Activated T-cell treated with anti-CD3 and anti-CD28 coated beads for 1 hour (primary cell): ENCODE measurements at places on chromosomes 2 and 18.

- DNase-seq = no peak
Measured at GRCh38 chr18:63624863-63625262, 19.2 kb downstream of the SERPINB4 start.

- no peak for DNase-seq
Measured at GRCh38 chr18:6683112-6683876, 46.2 kb upstream of the ARHGAP28 start.

GRCh38 chr2:150143087-150143536 lies 344.4 kb downstream of the RND3 start:
- DNase-seq = no peak

- no peak for DNase-seq
Measured at GRCh38 chr18:40049716-40050115, 1905.3 kb upstream of the PIK3C3 start.

GRCh38 chr2:201966691-201967438 lies 66.8 kb upstream of the FZD7 start:
- no peak for DNase-seq
